Epithelial cell of proximal tubule (primary cell): ENCODE measurements at places on chromosomes 2 and 18.

- peak; percentile 95 for DNase-seq
These were observed 9.4 kb upstream of the ITGB6 start for GRCh38 chr2:160209516-160209856.

- no peak for DNase-seq
These were observed 55.0 kb downstream of the PMAIP1 start for GRCh38 chr18:59954755-59955156.

DNA sequence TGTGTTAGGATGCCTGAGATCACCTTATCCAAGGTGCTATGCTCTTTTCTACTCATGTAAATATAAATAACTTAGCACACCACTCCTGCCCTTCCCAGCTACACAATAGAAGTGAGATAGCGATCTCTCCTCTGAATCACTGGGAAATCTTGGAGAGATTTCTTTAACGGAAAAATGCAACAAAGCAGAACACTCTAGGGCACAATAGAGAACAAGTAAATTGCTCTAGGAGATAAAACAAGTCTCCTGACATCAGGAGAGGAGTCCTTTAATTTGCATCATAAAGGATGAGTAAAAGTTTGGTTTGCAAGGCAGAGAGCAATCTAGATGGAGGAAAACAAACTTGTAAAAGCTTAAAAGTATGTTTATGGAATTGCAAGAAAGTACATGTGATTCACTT lies 224.1 kb downstream of the PAX3 start:
- DNase-seq: no peak

DNA sequence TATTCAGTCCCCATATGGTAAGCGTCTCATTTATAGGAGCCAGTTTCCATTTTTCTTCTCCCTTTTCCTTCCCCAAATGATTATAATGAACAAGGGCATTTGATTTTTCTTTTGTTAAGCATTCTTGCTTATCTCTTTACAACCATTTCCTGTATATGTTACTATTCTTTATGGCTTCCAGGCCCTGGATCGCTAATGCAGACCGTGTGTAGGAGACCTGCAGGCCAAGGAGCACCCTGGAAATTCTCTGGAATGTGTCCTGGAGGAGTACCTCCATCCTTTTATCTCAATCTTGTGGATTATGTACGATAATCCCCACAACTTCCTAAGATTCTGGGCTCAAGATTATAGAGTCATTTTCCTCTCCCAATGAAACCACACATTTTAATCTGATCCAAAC lies 439.6 kb upstream of the MMADHC start:
- no peak for DNase-seq

DNA sequence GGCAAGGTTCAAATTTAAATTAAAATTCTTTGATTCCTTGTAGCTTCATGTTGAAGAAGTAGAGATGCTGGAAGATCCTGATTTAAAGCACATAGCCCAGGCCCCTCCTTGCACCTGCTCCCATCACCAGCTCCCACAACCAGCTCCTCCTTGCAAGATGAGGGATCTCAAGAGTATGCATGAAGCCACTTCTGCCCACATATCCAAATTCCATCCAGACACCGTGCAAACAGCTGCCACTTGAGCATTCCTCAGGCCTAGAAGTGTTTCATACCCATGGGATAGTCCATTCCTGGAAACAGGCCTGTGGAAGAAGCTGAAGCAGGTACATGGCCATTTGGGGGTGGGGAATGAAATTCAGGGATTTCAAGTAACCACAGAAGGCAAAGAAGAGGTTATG lies 32.4 kb upstream of the ITPRID2 start:
- no peak for DNase-seq

DNA sequence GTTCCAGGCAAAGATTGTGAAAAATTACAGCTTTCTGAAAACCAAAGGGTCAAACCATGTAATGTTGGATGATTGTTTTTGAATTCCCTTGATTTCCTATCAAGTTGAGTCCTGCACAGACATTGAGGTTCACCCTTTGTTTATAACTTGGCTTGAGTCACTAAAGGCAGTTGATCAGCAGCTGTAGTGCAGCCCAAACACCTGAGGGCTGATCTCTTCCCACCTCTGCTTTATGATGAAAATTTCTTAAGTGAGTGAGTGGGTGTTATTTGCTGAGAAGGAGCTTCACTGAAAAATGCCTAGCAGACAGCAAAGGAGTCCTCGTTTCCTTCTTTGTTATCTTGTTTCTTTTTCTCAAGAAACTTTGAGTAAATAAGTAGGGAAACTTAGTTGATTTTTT lies 31.9 kb upstream of the BMPR2 start:
- no peak for DNase-seq

DNA sequence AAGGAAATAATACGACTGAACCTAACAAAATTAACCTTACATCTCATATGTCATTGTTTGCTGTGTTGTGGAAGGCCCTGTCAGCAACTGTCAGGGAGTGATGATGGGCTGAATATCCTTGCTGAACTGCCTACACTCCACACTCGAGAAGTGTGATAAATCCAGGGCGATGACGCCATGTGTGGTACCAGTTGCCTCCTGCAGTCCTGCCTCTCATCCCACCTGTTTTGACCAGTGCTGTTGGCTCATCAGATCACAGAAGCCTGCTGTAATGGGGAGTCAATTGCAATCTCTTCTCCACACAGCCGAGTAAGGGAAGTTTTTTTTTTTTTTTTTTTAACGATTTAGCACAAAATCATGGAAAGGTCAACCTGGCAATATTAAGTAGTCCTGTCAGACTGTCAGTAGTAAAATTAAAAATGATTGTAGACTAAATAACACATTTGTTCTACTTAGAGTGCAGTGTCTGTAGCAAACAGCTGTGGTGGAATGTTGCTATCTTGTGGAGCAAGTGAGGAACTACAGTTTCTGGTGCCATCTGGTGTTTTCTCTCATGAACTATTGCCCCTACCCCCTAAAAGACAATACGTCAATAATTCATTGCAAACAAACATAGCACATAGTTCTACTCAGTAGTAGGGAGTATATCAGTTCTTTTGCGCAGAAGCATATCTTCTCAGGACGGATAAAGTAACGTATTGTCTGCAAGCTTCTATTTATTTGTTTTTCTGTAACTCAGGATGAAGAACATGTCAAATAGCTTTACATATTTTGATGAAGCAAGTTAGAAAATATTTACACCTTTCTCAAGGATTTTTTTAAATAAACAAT lies 347.6 kb downstream of the CTNNA2 start:
- peak; percentile 4 for DNase-seq

DNA sequence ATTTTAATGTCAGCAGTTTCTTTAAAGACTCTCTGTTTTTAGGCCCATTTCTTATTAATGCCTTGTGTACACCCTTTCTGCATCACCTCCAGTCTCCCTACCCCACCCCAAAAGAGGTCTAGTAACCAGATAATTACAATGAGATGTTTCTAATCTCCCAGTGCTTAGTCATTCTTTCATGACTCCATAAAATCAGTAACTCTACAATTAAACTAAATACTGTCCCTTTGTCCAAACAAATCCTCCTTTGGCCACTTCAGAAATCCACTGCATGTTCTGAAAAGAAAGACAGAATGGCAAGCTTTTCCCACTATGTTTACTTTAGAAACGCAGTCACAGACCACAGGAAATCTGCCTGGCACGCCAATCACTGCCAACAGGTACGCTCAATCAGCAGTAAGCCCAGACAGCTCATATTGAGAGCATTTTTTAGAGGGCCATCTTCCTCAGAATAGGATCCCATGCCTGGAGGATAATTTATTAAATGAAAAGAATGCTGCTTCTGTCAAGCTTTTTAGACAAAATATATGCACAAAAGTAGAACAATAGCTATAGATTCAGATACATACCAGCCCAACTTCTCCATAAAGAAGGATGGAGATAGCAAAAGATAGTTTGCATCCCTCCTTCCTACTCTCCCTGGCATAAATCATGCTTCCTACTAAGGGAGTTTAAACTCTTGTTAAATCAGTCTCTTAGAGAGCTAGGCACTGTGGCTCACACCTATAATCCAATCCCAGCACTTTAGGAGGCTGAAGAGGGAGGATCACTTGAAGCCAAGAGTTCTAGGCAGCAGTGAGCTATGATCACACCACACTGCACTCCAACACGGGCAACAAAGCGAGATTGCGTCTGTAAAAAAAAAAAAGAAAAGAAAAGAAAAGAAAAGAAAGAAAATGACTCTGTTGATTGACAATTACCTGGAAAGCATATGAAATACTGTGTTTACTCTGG lies 14.6 kb downstream of the CLASP1 start:
- DNase-seq: no peak
